GM12878 (cell line): ENCODE measurements at places on chromosomes 4 and X. TPM values are rescaled to one million over a fixed set of nuclear protein-coding genes. Genes with fewer than 3 reads are reported as not detected.

MFAP3L gene
- 0.10 TPM in 1 of 2 replicates, not detected in the other for total RNA-seq

P2RY4 gene
- total RNA-seq = 0.13 TPM in 1 of 2 replicates, not detected in the other

MAGEC2 gene
- not detected in 2 replicates for total RNA-seq

GRCh38 chr4:7979652-7979968, 39.9 kb upstream of the AFAP1 start:
- DNase-seq = no peak

GRCh38 chrX:151985531-151985930, 11.1 kb upstream of the GABRE start:
- no peak for DNase-seq

- no peak for DNase-seq
Observed at GRCh38 chrX:108022491-108023089, 22.3 kb upstream of the VSIG1 start.
